Natural killer cell (primary cell): ENCODE measurements at places on chromosomes 11 and 22.

- no peak for DNase-seq
Observed at GRCh38 chr11:121581607-121582006, 128.8 kb upstream of the SORL1-AS1 start.

DNA sequence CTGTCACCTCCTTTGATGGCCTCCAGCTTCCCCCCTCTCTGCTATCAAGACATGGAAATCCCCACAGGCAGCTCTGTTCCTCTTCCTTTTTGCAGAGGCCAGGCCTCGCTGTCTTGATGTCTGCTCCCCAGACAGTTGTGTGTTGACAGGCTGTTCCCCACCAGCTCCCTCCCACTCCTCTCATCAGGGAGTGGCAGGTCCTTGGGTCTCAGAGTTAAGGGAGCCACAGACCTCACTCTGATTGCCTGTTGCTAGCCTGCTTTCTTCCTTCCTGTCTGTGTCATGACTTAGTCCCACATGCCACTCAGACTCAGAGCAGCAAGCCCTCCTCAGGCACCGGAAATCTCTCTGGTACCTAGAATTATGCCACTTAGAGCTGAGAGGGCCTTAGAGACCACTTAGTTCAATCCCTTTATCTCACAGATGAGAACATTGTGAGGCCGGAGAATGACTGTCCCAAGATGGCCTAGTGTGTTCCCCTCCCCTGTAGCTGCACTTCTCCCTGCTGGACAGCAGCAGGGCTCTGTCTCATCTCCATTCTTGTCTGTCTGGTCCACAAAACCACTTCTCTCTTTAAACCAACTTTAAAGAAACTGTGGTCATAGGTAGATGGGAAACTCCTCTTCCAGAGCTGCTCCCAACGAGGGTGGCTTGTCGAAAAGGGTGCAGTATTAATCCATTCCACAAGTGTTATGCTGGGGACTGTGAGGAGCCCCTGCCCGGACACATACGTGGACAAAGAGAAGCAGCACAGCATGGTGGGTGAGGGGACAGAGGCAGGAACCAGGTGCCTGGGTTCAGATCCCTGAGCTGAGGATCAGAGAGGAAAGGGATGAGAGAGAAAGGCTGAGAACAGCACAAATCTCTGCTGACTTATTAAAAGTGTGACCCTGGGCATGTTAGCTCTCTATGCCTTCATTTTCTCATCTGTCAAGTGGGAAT, 4.2 kb downstream of the AMPD3 start:
- DNase-seq: peak; percentile 27

DNA sequence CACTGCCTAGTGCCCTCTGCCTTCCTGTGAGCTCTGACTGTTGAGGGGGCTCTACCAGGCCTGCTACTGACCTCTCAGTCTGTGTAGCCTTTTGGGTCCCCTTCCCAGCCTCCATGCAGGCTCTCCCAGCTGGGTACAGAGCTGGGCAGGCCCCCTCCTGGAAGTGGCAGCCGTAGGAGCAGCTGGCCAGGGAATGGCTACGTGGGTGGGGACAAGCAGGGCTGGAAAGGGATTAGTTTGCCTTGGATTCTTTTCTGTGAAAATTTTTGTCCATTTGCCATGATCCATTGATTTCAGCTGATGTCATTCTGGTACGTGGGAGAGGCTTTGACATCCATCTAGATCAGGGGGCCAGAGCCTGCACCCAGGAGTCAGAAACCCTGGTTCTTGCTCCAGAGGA, 23.9 kb upstream of the NECTIN1 start:
- DNase-seq: no peak

GRCh38 chr11:115656669-115657068, 152.5 kb upstream of the CADM1 start:
- no peak for DNase-seq

DNA sequence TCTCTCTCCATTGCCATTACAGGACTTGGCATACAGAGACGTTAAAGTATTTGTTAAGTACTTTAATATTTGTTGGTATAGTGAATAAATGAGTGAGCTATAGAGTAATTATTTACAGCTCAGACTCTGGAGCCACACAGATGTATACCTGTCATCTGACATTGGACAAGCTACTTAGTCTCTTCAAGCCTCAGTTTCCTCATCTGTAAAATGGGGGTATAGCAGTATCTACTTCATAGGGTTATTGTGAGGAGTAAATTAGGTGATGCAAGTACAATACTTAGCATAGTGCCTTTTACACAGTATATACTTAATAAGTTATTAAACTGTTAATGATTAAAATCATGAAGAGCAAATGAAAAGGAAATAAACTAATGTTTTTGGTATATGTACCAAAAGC, 203.2 kb downstream of the NAV2 start:
- no peak for DNase-seq

GRCh38 chr22:33735978-33736377, 184.3 kb downstream of the LARGE1 start:
- DNase-seq: no peak

- no peak for DNase-seq
Observed at GRCh38 chr22:35752863-35753189, 35.2 kb downstream of the APOL5 start.

DNA sequence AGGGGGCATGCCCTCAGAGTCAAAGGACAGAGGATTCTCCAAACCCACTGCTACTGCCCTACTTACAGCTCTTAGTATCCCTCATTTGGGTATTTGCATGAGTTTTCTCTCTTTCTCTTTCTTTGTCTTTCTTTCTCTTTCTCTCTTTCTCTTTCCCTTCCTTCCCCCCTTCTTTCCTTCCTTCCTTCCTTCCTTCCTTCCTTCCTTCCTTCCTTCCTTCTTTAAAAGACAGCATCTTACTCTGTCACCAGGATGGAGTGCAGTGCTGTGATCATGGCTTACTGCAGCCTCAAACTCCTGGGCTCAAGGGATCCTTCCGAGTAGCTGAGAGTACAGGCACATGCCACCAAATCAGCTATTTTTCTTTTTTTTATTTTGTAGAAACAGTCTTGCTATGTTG, 14.0 kb upstream of the MMP7 start:
- no peak for DNase-seq

- DNase-seq: no peak
Observed at GRCh38 chr22:19905347-19906276, 36.0 kb upstream of the COMT start.

- no peak for DNase-seq
Observed at GRCh38 chr11:61950035-61950547, at the start of gene BEST1. BEST1 (plus strand) TSS chr11:61950351; CDS start chr11:61951807, 1,456 bp downstream.

DNA sequence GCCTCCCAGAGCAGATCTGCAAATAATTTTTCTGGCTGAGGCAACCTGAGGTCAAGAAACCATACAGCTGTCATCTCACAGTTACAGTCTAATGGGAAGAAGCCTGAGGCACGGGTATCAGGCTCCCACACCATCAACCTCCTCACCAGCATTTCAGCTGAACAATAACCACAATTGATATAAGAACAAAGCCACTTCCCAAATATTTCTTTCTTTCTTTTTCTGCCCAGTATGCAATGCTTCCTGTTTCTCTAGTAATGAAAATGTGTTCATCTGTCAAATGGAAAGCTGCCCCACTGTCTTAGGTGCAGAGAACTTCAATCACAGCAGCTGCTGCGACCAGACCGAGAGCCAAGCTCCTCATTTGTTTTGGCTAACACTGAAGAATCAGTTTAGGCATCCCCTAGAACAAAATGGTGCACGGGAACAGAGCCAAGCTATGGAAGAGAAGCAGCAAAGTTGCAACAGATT, 108.4 kb downstream of the BLID start:
- DNase-seq: no peak
